Stimulated activated CD4-positive, alpha-beta T cell treated with anti-CD3 and anti-CD28 coated beads, Interleukin-1b, Interleukin-23, amount 100 ng/mL, for 1 hour (primary cell): ENCODE measurements at places on chromosomes 7 and 10.

DNA sequence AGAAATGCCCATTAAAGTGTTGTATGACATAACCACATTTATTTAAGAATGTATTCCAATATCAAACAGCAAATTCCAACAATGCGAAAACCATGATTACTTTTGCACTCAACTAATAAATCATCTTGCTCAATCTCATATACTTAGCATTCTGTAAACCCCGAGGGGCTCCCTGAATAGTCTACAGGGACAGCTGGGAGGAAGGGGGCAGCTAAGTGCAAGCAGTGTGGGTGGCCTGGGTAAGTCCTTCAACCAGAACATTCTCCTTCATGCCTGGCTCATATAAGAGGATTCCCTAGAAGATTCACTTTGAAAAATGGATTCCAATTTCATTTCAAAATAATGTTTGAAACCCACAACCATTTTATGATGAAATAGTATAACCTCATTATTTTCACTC lies 355.5 kb downstream of the CDC14C start:
- DNase-seq, result no peak

GRCh38 chr10:128863823-128864405 lies 603.1 kb upstream of the MGMT start:
- no peak for DNase-seq

GRCh38 chr10:26212511-26212910 lies 4.1 kb upstream of the GAD2 start:
- no peak for DNase-seq

DNA sequence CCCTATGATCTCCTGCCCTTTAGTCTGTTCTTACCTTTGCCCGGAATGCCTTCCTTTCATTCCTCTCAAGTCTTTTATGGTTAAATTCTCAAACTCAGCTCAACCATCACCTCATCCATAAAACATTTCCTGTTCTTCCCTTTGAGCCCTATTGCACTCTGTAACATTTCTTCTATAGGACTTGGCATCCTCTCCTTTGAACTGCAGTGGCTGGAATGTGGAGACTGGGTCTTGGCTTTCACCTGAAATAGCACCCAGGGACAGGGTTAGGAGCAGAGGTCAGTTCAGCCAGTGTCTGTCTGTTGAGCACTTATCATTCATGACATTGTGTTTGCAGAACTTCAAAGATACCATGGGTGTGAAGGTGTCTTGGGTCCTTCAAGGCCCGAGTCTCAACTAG lies 7.2 kb downstream of the NFE2L3 start:
- DNase-seq, result no peak
